ENCODE measurements at places on chromosomes 5 and 9.

GRCh38 chr9:27688954-27689353 lies 115.7 kb upstream of the C9orf72 start:
- DNase-seq, result no peak

DNA sequence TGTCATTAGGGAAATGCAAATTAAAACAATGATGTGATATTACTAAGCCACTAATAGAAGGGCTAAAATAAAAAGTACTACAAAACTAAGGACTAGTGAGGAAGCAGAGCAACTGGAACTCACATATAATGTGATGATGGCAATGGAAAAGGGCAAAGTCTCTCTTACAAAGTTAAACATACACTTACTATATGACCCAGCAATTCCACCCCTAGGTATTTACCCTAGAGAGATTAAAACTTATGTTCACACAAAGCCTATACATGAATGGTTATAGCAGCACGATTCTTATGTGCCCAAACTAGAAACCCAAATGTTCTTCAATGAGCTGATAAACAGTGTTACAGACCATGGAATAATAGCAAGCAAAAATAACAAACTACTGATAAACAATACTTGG lies 643.7 kb downstream of the TLE1 start:
- no peak for DNase-seq

DNA sequence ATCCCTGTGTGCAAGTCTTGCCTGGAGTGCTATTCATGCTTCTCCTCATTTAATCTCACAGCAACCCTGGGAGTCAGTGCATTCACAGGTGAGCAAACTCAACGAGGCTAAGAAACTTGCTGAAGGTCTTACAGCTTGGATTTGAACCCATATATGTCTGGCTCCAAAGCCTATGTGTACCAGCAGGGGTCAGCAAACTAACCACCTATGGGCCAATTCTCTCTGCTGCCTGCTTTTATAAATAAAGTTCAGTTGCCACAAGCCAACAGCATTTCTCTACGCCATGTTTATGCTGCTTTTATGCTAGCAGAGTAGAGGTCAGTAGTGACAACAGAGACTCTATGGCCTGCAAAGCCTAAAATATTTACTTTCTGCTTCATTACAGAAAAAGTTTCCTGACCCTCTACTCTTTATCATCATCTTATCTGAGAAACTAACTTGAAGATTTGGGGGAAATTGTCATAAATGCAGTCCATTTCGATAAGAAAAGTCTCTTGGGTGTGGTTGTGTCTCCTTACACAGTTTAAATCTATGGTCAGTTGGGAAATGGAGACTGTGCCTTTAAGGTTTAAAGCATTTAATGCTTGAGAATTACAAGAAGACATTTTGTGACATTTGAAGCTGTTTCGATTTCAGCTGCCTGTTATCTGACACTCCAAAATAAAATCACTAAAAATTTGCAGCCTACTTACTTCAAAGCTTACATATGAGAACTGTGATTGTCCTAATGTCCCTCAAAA lies 137.7 kb downstream of the PRELID2 start:
- no peak for DNase-seq

DNA sequence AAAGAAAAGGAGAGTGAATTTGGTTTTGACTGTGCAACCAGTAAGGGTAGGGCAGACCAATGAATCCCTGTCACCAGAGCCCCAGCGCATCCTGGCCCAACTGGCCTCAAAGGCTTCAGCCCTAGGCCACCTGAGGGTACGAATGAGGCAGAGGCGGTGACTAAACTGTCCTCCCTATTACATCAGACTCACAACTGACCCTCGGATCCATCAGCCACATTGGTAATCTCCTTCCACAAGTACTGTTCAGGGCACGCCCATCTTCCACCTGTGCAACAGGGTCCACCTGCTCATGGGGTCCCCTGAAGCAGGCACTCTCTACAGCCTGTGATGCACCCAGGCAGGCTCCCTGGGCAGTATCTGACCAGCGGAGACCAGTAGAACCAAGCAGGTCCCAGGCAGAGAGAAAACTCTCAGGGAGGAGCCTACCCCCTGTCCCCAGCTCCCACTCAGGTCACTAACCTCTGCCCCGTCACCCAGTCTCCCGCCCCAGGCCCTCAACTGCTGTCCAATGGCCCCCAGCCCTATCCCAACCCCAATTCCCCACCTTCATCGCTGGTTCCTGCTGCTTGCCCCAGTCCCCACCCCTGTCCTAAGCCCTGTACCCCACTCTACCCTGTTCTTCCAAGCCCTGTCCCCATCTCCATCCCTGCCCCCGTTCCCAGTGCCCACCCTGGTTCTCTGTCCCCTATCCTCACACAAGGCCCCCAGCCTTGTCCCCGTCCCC lies 904 bp downstream of the EDF1 start:
- DNase-seq, result no peak

DNA sequence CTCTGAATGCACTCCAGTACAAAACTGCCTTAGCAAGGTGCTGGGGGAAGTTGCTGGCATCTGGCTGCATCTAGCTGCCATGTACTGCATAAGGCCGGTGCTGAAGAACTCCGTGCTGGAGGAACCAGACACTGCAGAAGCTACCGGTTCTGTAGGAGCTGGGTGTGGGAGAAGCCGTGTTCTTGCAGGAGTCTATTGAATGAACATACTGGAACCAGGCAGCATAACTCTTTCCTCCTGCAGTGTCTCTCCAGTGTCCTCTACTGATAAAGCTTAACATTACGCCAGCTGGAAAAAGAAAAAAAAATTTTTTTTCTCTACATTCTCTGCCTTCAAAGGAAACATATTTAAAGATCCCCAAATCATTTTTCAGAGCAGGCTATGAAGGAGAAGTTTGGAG lies 38.5 kb downstream of the VPS13A start:
- DNase-seq, result no peak

DNA sequence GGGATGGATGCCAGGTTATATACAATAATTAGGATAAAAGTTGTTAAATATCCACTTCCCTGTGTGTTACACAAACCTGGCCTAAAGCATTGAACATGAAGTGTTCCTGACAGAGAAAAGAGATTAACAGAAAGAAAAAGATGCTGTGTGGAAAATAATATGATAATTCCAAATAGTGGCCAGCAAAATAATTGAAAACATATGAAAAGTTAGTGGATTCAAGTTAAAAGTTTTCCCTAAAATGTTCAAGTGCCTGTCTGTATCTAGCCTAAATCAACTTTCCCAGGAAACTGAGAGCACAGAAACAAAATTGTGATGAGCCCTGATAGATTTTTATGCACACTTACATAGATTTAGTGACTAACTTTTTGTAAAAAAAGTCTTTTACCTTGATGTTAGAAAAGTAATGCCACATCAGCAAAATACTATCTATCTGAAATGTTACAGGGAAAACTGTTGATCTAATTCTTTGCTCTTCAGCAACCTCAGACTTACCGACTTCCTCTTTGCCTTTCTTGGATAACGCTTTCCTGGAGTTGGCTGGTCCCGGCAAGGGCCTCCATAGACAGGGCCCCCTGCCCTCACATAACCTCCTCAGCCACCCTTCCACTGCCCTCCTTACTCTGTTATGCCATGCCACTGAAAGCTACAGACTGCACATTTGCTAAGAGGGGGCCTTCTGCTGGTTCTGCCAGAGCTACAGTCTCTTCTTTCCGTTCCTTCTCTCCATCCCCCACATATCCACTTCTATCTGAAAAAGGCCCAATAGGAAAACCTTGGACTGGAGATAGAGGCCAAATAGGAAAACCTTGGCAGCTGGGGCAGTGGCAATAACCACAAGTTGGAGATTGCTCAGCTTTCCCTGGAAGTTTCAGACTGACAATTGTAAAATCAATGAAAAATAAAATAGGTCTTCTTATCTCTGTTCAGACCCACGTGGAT lies 44.4 kb downstream of the ZNF474 start:
- DNase-seq, result no peak

DNA sequence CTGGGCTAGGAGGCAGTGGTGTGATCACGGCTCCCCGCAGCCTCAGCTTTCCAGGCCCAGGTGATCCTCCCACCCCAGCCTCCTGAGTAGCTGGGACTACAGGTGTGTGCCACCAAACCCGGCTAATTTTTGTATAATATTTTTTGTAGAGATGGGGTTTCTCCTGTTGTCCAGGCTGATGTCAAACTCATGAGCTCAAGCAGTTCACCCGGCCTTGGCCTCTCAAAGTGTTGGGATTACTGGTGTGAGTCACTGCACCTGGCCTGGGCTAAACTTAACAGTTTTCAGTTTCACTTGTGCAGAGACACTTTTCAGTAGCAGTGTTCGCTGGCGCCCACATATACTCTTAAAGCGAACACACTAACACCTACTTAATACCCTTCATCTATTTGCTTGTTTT lies 205.6 kb upstream of the ZNF608 start:
- no peak for DNase-seq

All from activated T-helper 1 cell treated with anti-CD3 and anti-CD28 coated beads, Interleukin-2, amount 50 U/mL, for 16 hours (primary cell).